GM04503 (cell line): ENCODE measurements at places on chromosomes 12 and 14.

GRCh38 chr14:94640721-94641631 is 28.8 kb downstream of the SERPINA3 start:
- DNase-seq: no peak

- no peak for DNase-seq
Observed at GRCh38 chr12:116918464-116918863, 7.7 kb downstream of the FBXW8 start.

GRCh38 chr12:78293059-78293686 is 462.5 kb downstream of the NAV3 start:
- DNase-seq: peak; percentile 3

DNA sequence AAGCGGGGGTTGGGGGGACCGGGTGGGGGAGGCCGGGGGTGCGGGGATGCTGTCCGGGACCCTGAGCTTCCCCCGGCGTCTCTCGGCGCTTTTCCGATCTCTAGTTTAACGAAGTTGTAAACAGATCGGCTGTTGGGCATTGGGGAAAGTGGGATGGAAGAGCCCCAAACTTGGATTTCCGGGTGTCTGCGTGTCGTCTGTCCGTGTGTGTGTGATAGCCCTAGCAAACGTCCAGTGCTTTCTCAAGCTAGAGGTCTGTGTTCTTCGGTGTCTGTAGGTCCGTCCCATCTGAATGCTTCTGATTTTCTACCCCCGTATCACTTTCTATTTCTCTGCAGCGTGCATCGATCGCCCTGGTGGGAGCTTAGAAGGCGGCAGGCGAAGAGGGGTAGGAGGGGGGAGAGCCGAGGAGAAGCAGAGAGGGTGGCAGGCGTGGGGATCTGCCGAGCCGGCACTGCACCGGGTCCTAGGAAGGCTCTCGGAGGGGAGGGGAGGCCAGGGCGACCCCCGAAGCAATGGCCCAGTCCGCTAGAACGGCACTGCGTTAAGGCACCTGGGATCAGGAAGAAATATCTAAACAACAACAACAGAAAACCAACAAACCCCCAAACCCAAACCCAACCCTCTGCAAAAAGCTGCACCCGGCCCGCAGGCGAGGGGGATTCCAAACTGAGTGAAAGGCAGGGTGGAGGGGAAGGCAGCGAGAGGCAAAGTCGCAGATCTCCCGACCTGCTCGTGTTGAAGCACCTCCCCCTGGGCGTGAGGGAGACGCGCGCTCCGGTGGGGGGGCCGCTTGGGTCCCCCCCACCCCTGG is 1.0 kb downstream of the KCNA1 start:
- DNase-seq: no peak

DNA sequence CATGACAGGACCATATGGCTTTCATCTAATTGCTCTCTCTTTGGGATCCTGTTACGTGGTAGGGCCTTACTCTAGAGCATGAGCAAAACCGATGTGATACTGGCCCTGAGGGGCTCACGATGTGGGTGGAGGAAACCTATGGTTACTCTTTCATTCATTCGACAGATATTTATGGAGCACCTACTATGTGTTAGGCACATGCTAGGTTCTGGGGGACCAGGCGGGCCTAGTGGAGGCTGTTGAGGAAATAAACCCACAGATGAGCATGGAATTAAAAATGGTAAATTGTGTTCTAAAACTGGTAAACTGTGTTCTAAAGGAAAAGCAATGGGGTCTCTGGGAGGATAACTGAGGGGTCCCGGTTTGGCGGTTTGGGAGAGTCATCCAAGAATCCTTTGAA is 14.8 kb downstream of the SH2B3 start:
- no peak for DNase-seq

GRCh38 chr12:80846952-80847351 is 90.8 kb downstream of the LIN7A start:
- DNase-seq: no peak

DNA sequence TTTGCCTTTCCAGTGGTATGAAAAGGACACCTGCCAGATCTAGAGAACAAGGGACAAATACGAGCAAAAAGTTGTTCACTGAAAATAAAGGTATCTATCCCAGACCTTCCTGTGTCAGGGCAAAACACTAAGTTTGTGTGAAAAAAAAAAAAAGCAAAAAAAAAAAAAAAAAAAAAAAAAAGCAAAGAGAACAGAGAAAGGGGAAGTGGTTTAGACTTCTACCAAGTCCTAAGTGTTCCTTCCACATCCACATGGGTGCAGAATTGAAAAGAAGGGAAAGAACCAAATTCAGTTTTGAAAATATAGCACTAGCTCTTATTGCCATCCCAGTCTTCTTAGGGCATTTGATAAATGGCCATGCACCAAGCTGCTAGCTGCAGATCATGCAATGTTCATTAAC is 41.7 kb downstream of the ZCRB1 start:
- DNase-seq: no peak

DNA sequence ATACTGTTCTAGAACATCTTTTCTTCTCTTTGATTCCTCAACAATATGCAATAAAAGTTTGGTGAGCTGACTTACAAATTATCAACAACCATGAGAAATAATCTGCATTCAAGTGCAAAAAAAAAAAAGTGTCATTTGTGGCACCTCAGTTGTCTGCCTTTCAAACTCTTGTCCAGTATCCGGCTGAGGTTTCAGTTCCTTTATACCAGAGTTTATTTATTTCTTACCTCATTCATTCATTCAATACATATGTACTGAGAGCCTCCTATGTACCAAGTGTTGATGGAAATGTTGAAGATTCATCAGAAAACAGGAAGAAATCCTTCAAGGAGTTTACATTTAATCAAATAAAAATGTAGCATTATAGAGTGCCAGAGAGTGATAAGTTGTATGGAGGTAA is 484.1 kb downstream of the RMST start:
- DNase-seq: no peak

- DNase-seq: no peak
Observed at GRCh38 chr14:64387232-64387781, 846 bp upstream of the MTHFD1 start.

GRCh38 chr12:42887657-42888056 is 298.1 kb upstream of the PRICKLE1 start:
- DNase-seq: no peak

- DNase-seq: peak; percentile 39
Observed at GRCh38 chr12:115440438-115440837, 756.5 kb upstream of the TBX3 start.

DNA sequence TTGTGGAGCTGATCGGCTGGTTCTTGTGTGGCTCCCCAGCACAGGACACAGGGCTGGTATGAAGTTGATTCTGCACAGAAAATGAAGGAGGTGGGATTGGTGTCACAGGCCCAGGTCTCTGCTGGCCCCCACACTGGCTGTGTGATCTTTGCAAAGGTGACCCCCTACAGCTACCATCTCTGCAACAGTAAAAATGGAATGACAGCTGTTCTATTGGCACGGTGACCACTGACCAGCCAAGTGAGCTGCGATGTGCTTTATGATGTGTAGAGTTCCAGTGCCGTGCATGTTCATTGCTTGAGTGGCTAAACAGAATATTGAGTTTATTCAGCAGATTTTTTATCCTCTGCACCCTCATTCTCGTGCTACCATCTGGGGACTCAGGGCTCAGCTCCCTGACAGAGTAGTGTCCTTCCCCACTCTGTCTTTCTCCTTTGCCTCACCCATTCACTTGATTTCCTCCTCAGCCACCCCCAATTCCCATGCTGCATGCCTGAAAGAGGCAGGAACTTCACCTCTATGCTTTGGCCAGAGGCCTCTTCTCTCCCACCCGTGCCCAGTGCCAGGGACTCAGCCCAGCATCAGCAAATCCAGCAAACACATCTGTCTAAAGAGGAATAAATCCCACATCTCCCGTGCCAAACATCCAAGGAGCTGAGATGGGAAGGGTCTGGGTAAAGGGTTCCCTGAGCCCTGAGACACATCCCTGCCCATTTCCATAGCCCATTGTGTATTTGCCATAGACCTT is 21.2 kb downstream of the C14orf132 start:
- no peak for DNase-seq

DNA sequence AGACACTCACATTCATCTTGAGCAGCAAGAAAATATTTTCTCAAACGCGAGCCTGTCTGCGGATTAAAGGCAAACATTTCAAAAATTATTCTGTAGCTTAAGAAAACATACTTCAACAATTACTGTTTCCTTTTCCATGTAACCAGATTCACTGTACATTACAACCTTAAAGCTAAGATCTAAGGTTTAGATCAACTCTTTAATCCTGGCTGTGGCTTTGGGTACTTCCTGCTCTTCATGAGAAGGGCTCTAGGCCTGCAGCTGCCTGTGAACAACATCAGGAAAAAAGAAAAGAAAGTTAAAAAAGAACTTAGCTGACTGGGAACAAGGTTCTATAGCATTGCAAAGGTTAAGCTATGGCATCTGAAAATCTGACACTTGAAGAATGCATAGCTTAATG is 21.4 kb upstream of the PIWIL1 start:
- DNase-seq: no peak

GRCh38 chr12:127126260-127126628 is 1140.7 kb upstream of the TMEM132C start:
- no peak for DNase-seq

- no peak for DNase-seq
Observed at GRCh38 chr12:56541631-56542030, 20.0 kb downstream of the RBMS2 start.

- DNase-seq: no peak
Observed at GRCh38 chr12:130826151-130826801, 12.8 kb downstream of the STX2 start.

DNA sequence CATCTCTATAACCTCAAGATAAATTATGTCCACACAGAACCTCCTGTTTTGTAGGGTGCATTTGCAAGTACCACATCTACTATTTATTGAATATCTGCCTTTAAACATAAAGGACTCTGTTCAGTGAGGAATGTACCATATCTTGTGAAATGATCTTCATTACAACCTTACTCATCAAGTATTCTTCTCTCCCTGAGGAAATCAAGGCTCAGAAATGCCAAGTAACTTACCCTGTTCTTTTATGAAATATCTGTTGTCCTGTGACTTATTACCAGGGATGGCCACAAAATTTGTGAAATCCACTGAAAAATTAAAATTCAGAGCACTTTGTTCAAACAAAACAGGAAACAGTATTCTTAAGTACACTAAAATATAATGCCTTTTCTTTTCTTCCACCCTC is 366.7 kb downstream of the GALC start:
- no peak for DNase-seq
